ENCODE measurements at places on chromosomes 12 and 14.

GRCh38 chr12:104626069-104626837, 169.5 kb downstream of the CHST11 start:
- DNase-seq = no peak

GRCh38 chr12:9692909-9693308, 23.4 kb downstream of the CLEC2D start:
- no peak for DNase-seq

DNA sequence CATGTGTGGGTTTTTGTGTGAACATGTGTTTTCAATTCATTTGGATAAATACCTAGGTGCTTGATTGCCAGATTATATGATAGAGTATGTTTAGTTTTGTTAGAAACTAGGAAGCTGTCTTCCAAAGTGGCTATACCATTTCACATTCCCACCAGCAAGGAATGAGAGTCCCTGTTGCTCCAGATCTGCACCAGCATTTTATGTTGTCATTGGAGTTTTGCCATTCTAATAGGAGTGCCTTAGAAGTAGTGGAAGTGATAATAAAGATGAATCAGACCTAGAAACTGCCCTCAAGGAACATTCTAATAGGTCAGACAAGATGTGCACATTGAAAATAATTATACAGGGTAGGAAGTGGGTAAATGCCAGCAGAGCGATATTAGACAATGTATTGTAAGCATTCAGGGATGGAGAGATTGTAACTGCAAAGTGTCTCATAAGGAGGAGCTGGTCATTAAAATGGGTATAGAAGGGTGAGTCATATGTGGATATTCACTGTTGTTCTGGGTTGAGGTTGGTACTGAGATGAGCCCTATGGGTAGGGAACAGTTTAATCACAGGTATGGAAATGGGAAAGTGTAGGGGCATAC, 71.4 kb downstream of the MNAT1 start:
- peak; percentile 57 for DNase-seq

DNA sequence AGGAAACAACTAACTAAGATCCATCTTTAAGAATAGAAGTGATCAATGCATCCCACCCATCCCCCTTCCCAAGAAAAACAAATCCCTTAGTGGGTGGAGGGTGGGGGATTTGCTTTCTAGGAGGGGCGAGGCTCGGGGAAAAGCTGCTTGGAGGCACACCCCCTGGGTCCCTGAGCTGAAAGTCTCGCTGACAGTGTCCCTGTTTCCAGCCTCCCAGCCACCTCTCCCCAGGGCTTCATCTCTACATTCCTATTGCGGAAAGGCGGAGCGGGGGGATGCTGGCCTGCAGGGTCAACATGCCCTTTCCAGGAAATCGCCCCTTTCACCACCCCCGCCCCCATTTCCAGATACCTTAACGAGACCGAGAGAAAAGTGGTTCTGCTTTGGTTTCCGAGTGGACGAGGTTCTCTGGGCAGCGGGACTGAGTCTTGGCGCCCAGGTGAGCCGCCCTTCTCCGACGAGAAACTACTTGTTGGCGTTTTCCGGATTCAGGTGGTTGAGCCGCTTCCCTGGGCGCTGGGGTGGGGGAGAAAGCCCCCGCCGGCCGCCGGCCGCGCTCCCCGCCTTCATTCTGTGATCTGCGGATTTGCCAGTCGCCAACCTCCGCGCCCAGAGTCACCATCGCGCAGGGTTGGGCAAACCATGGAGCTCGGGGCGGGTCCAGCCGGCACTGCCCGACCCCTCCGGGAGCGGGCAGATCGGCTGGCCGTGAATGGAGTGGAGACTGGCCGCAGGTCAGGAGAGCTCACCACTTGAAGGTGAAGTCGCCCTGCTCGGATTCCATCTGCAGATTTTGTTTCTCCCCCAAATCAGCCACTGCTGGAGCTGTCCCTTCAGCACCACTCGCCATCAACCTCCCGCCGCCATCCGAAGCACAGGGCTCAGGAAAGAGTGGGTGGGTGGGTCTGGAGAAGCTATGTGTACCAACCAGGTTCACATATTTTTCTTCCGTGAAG, 505 bp downstream of the KCNC2 start:
- DNase-seq = peak; percentile 41

DNA sequence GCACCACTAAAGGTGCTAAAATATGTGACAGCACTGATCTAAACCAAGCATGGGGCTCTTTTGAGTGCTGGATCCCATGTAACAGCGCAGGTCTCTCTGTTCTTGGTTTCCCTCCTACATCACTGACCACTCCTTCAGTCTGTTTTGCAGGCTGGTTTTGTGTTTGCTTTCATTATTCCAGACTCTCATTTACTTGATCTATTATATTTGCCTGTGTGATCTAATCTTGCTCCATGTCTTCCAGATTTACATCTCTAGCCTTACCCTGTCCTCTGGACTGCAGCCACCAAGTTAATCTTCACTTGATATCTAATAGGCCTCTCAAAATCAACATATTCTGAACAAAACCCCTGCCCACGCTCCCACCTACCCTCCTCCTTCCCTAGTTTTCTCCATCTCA, 8.6 kb downstream of the GLIPR1 start:
- no peak for DNase-seq

GRCh38 chr12:78918268-78918667, 53.7 kb downstream of the SYT1 start:
- no peak for DNase-seq

DNA sequence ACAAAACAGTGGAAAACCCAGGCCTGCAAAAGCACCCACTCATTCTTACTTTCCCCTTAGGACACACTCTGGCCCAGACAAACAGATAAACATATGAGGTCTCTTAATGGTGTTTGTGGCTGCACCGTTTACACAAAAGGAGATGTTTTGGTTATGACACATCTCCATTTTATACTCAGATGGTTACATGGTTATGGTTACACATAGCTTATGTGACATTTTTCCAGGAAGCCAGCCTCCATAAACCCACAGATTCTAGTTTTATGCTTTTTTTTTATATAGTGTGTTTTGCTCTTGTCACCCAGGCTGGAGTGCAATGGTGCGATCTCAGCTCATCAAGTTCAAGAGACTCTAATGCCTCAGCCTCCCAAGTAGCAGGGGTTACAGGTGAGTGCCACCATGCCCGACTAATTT, 3.5 kb upstream of the KLRD1 start:
- DNase-seq = peak; percentile 76

DNA sequence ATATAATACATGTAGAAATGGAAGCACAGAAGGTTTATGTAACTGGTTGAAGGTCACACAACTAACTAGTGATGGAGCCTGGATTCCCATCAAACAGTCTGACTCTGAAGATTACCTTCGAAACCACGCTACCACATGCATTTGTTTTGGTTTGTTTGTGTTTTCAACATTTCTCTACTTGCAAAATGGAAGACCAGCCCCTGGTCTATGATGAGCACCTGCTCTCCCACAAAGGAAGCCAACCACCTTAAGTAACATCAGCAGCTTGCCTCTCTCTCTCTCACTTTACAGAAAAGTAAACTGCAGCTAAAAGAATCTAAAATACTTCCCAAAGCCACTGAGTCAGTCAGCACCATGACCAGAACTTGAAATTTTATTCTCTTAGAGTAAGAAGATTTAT, 186.9 kb upstream of the TMPO start:
- no peak for DNase-seq

GRCh38 chr12:64019101-64019500, 174.6 kb downstream of the SRGAP1 start:
- no peak for DNase-seq

DNA sequence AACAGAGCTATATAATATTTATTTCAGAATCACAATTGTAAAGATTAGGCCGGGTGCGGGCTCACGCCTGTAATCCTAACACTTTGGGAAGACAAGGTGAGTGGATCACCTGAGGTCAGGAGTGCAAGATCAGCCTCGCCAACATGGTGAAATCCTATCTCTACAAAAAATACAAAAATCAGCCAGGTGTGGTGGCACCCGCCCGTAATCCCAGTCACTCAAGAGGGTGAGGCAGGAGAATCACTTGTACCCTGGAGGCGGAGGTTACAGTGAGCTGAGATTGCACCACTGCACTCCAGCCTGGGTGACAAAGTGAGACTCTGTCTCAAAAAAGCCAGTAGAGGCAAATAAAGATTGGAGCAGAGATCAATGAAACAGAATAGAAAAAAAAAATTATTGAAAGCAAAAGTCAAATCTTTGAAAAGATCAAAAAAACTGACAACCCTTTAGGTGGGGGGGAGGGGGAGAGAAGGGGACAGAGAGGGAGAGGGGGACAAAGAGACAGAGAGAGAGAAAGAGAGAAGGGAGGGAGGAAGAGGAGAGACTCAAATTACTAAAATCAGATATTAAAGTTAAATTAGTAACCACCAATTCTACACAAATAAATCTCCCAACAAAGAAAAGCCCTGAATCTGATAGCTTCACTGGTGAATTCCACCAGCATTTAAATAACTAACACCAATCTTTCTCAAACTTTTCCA, 52.4 kb upstream of the AP4S1 start:
- DNase-seq = no peak

DNA sequence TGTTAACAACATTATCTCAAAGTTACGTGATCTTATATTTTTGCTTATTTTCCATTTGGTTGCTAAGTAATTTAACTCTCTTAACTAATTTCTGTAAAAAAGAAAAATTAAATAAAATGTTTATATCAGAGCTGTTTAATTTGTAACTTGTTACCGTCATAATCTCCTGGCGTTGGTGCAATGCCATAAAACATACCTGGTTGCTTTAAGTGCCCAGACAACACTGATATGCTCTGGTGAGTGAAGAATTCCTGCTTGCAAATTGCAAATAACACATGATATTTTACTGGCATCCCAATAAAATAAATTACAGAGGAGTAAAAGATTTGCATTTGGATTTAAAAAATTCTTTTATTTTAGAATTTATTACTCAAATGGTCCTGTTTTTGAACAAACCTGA, 640.1 kb upstream of the MIS18BP1 start:
- no peak for DNase-seq

- no peak for DNase-seq
Measured at GRCh38 chr12:2306735-2307134, 253.9 kb downstream of the CACNA1C start.
